ENCODE measurements at places on chromosomes 13 and 19.
A peak's percentile ranks its signal among the peaks of the same experiment; 100 is the strongest.

GRCh38 chr13:36763126-36763722 lies 55.8 kb upstream of the RFXAP start:
- no peak for DNase-seq

DNA sequence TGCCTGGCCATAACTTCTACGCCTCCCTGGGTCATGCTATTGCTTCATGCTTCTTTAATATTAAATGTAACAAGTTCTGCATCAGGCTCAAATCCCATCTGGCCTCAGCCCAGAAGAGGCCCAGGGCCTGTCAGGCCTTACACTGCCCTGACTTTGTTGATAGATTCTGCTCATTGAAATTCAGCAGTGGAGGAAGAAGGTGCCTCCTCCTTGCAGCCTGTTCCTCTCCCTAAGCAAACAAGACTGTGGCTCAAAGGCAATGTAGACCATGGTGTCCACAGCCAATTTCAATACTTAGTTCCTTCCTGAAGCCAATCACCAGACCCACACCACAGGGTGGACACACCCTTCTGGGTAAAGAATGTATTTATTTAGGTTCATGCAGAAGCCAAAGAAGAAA lies 59.4 kb downstream of the LACC1 start:
- no peak for DNase-seq

GRCh38 chr19:28869459-28869858 lies 343.5 kb downstream of the UQCRFS1 start:
- no peak for DNase-seq

DNA sequence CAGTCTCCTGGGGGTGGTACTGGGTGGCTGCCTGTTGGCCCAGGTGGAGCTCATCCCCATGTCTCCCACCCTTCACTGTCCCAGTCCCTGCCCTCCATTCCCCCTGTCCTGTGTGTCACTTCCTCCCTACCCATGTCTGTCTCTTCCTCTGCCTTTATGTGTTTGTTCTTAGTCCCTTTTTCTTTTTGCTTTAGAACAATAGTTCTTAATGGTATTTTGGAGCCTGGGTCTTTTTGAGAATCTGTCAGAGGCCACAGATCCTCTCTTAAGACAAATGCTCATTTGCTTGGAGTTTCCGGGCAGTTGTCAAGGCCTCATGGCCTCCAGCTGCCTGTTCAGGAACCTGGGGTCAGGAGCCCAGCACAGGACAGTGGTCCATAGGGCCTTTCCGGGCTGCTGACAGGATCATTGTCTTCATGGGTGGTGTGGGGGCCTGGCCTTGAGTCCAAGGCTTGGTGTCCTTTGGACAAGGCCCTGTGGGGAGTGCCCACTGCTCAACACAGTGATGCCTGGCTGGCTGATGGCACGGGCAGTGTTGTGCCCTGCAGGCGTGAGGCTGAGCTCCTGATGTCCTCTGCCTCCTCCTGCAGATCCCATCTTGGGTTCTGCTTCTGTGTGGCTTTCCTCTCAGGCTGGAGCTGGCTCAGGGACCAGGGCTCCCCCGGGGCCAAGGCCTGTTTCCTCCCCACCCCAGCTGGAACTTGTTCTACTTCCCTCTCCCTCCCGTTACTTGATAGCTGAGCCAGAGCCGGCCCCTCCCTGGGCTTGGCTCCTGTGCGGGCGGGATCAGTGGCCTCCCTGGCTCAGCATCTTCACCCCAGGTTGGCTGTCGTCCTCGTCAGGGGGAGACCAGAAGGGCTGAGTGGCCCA lies 3.5 kb downstream of the EGLN2 start:
- no peak for DNase-seq

DNA sequence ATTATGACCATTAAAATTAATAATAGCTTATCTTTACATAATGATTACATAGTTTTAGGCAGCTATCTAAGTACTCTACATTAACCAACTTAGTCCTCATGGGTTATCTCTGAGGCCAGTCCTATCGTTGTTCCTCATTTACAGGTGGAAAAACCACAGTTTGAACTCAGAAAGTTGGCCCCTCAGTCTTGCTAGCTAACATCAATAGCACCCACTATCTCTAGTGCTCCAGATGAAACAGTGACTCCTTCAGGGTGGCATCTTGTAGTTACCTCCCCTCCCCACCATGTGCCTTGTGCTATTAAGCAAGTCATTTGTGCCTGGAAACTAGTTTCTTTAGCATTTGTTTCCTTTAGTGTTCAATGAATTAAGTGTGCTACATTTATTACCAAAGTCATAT lies 1086.7 kb downstream of the EFNB2 start:
- no peak for DNase-seq

- no peak for DNase-seq
Measured at GRCh38 chr13:80180740-80181355, 160.1 kb downstream of the SPRY2 start.

DNA sequence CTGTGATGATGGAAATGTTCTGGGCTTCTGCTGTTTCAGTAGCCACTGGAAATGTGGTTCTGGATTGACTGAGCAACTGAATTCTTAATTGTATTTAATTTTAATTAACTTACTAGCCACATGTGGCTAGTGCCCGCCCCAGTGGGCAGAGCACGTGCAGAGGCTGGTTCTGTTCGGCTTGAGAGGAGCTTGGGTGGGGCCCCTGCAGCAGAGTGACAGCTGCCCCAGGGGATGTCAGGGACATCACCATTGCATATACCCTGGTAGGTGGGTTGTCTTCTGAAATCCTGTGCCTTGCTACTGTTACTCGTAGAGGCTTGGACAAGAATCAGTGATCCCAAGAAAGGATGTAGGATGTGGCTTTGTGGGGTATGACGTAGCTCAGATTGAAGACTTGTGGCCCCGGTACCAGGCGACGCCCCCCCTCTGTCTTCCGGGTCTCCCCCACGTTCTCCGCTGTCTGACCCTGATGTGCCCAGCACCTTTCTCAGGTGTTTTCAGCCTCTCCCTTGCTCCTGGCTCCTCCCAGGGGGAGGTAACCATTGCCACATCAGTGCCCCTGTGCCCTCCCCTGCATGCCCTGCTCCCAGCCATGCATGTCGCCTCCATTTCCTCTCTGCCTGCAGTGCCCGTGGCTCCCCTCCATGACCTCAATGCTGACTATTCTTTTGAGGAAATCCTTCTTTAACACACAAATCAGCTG lies 102.6 kb upstream of the RNF113B start:
- peak; percentile 48 for DNase-seq

DNA sequence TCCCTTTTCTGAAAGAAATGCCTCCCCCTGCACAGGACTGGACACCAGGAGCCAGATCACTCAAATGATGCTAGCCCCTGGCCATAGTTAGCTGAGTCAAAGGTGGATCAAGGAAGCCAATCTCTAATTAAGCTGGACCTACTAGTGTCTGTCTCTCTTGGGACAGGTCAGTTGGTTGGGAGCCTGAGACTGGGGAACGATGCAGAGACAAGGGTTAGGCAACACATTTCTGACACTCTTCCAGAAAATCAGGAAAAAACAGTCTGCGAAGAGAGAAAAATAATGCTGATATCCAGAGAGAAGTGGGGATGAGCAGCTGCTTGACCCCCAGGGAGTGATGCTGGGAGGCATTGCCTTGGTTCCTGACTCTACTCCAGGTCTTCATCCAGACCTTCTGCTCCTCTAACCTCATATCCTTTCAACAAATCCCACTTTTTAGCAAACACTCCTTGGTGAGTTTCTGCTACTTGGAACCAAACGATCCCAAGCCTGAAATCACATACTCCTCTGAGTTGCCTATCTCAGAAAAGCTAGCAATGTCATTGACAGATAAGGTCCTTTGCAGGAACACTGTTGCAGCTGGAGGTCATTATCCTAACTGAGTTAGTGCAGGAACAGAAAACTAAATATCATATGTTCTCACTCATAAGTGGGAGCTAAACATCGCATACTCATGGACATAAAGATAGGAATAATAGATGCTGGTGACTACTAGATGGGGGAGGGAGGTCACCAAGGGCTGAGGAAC lies 369.7 kb downstream of the COG6 start:
- no peak for DNase-seq

DNA sequence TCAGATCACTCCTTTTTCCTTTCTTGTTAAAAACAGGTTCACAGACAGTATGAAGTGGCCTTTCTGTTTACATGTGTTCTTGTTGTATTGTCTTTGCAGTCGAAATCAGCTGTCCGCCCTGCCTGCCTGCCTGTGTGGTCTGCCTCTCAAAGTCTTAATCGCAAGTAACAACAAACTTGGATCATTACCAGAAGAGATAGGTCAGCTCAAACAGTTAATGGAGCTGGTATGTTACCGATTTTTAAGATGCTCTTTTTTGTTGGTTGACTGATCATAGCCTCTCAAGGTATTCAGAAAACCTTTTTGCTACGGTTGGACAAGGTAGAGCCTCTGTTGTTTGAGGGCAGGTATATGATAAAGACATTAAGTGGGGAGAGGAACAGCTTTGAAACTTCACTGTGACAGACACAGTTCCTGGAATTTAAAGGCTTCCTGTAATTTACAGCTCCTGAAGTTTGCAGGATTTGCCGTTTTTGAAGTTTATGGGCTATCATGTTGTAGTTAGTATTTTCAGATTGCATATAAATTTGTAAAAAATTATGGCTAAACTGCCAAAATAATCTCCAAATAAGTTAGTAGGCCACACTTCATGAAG lies 116.1 kb downstream of the LRCH1 start:
- DNase-seq: no peak

GRCh38 chr19:17183271-17183761 lies 31.8 kb upstream of the USE1 start:
- DNase-seq: no peak

DNA sequence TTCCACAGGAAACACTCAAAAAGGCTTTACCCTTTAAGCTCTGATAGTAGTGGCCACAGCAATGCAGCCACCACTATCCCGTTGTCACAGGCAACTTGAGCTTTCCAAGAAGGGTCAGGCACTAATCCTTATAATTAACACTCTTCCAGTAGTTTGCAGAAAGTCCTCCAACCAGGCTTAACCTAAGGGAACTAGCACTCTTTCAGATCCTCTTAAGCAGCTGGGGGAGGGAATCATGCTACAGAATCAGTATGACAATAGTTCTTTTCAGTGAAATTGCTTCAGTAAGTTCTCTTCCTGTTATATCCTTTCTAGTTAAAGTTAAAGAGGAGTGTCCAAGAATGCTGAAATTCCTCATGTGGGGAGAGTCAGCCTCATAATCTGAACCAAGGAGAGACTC lies 82.2 kb downstream of the TNFSF11 start:
- no peak for DNase-seq

- DNase-seq: no peak
Measured at GRCh38 chr13:41107104-41107571, 25.5 kb downstream of the KBTBD6 start.

DNA sequence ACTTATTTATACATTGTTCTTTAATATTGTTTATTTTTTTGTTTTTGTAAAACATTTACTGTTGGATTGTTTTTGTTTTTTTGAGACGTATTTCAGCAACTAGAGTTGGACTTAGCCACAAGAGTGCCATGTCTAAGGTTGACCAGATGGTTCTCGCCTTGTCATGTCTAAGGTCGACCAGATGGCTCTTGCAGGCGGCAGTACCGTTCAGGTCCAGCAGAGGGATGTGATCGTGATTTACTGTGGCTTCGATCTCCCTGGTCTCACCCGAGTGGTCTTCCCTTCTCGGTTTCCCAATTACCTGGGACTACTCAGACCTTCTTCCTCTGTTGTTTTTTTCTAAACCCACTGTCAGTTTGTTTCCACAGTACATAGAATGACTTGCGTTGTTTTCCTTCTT lies 1438.6 kb downstream of the UQCRFS1 start:
- DNase-seq: no peak

- DNase-seq: no peak
Measured at GRCh38 chr19:33752945-33753344, 43.7 kb upstream of the KCTD15 start.

GRCh38 chr19:14563989-14564651 lies 7.7 kb downstream of the NDUFB7 start:
- DNase-seq: no peak

DNA sequence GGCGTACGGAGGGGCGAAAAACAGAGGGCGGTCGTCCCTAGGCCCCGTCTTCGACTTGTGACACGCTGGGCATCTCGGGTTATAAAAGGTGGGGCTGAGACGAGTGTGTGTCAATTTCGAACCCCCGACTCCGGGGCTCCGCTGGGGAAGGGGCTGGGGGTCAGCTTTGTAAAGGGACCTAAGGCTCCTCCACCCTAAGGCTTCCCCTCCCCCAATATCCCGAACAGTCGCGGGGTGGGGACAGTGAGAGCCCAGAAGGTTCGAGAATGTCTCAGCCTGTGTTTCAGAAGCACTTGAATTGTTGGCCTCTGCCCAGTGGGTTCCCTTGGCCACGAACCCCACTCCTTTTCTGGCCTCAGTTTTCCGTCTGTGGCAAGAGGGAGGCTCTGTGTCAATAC lies 450 bp downstream of the SELENOW start:
- no peak for DNase-seq

DNA sequence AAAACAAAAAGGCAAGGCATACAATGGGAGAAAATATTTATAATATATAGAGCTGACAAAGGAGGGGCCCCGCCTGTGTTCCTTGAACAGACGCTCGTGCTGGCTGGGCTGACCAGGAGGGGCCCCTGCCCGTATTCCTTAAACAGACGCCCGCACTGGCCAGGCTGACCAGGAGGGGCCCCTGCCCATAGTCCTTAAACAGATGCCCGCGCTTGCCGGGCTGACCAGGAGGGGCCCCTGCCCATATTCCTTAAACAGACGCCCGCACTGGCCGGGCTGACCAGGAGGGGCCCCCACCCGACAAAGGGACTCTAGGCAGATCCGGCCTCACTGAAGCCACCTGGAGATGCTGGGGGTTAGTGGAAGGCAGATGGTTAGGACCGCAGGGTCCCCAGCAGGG lies 9.3 kb downstream of the ADPRHL1 start:
- DNase-seq: no peak

DNA sequence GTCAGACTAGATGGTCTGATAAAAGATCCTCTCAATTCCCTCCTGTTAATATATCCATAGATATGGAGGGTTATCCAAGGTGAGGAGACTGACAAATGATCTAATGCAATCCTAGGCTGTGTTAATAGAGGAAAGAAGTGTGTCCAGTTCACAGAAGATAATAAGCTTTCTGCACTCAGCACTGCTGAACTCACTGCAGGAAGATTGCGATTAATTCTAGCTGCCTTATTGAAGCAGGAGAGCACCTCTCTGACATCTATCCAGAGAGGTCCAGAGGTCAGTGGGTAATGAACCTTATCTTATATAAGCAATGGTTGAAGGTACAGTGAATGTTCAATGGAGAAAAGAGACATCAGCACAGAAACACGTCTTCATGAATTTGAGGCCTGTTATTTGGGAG lies 75.9 kb upstream of the SLC10A2 start:
- DNase-seq: no peak

DNA sequence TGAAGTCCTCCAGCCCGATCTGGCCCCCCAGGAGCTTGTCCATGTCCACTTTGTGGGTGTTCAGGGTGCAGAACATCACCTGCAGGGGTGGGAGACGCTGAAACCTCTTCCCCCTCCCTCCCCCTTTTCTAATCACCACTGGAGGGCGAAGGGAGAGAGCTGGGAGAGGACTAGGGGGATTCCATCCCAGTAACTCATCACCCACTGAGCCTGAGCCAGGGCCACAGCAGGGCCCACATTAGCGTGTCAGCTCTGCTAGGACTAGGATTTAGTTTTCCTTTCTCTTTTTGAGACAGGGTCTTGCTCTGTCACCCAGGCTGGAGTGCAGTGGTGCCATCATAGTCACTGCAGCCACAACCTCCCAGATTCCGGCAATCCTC lies 5.5 kb upstream of the PTGER1 start:
- no peak for DNase-seq

All from NCI-H1436 treated with DMSO at 0.1 percent for 48 hours (cell line).